ENCODE measurements at places on chromosomes 5 and 9. TPM values are rescaled to one million over a fixed set of nuclear protein-coding genes. Genes with fewer than 3 reads are reported as not detected.

ANKDD1B gene
- total RNA-seq, result 0.40 TPM

IL7R gene
- 64.1 TPM for total RNA-seq

DNA sequence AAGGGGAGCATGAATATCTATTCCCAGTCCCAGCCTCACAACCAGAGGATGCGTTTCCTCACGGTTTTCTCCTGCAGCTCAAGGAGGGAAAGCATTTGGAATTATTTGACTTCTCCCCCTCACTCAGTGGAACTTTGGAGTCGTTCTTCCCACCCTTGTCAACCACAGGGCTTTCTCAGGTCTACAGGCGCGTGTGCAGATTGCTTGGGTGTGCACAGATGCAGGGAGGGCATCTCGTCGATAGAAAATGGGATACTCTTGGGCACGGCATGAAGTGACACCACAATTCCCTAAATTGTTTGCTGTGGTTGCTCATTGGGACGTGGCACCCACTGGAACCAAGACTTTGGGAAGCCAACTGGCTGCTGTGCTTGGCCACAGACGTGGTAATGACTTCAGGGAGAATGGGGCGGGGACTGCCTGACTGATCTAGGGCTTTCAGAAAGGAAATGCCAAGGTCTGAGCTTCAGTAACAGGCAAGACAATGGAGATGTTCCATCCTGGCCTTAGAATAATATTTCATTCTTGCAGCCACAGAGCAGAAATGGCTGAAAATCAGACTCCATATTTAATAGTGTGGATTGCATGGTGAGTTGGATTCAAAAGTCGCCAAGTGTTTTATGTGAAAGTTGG lies 12.2 kb upstream of the OBP2B start:
- DNase-seq, result no peak

- DNase-seq, result no peak
These were observed 265.6 kb downstream of the NSG2 start for GRCh38 chr5:174311121-174311520.

DNA sequence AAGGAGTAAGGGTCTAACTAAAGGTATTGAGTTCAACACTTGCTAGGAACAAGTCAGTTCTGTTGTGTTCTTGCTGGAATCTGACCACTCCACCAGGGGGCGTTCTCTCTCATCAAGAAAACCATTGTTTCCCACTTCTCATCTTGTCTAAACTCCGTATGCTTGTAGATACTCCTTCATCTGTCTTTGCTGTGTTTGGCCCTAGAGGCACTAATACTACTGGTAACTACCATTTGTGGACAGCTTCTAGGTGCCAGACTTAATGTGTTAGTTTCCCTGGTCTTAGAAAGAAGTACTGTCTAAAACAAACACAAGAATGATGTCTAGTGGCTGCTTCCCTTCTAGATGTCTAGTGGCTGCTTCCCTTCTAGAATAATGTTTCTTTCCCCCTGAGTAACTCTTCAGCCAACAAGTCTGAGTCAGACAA lies 18.7 kb upstream of the PTPDC1 start:
- peak; percentile 90 for DNase-seq

GRCh38 chr9:6356441-6356840 lies 28.3 kb downstream of the TPD52L3 start:
- DNase-seq, result no peak

DNA sequence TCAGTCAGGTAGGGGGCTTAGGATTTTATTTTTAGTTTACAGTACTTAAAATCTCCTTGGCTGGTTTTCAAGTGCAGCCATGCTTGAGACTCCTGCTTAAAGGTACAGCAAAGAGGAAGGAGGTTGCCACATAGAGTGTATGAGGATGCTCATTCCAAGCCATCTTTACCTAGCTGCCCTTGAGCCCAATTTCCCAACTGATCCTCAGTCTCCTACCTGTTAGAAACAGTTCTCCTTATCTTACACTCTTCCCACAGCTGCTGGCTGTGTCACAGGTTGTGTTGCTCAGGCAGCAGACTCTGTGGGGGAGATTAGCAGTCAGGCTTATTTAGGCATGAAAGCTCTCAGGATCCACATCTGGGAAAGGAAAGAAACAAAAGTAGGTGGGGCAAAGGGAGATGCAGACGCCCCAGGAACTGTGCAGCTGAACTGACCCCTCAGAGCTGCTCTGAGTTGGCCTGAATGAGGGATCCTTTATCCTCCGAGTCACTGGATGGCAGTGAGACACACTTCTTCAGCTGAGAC lies 95.1 kb downstream of the NMUR2 start:
- no peak for DNase-seq
